Right atrium auricular region (tissue), 2 donors: ENCODE measurements at places on chromosomes 11 and 22. TPM values are rescaled to one million over a fixed set of nuclear protein-coding genes. Genes with fewer than 3 reads are reported as not detected.

SLC17A6 gene
- not detected for total RNA-seq

ACAT1 gene
- total RNA-seq, result 175 TPM

DNA sequence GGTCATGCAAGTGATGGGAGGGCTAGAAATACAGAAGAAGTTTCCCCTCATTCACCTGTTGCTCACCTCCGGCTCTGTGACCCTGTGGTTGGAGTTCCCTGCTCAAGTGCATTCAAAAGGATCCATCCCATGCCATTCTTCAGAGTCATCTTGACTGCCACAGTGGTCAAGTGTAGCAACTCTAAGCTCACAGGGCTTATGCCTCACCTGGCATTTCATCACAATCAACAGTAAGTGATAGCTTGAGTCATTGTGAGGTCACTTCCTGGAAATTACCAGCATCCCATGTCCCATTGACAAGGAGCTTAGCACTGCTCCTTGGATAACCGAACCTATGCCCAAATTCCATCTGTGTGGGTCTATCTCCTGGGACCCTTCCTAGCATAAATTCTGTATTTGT is 55.6 kb downstream of the OR4C45 start:
- H3K36me3 ChIP-seq, result no peaks in the 10 kb centered on the region
- H3K27me3 ChIP-seq, result no peaks in the 10 kb centered on the region
- no peak overlapping the region for H3K27ac ChIP-seq
- DNase-seq, result no peak
- H3K4me1 ChIP-seq, result no peaks in the 10 kb centered on the region
- H3K4me3 ChIP-seq, result no peak overlapping the region

ALG9 gene
- total RNA-seq, result 22.2 TPM
